Coronary artery (tissue), 2 donors: ENCODE measurements at places on chromosomes 11 and 22.

GRCh38 chr11:34513682-34514449, at the start of gene ELF5:
TSS of gene ELF5 (minus strand) at chr11:34513794. CDS start at chr11:34505749, 8,045 bp downstream.
- no peak for DNase-seq

DNA sequence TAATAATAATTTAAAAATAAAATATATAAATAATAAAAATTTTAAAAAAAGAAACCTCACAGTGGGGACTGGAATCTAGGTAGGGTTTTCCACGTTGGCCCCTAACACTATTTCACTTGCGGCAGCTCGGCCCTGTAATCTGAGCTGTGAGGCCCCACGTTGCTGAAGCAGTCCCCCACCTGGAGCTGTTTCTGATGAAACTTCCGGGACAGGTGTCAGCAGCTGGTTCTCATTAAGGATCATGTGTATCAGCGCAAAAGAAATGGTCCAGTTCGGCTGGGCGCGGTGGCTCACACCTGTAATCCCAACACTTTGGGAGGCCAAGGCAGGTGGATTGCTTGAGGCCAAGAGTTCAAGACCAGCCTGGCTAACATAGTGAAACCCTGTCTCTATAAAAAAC, 17.3 kb downstream of the RHOD start:
- DNase-seq, result no peak

DNA sequence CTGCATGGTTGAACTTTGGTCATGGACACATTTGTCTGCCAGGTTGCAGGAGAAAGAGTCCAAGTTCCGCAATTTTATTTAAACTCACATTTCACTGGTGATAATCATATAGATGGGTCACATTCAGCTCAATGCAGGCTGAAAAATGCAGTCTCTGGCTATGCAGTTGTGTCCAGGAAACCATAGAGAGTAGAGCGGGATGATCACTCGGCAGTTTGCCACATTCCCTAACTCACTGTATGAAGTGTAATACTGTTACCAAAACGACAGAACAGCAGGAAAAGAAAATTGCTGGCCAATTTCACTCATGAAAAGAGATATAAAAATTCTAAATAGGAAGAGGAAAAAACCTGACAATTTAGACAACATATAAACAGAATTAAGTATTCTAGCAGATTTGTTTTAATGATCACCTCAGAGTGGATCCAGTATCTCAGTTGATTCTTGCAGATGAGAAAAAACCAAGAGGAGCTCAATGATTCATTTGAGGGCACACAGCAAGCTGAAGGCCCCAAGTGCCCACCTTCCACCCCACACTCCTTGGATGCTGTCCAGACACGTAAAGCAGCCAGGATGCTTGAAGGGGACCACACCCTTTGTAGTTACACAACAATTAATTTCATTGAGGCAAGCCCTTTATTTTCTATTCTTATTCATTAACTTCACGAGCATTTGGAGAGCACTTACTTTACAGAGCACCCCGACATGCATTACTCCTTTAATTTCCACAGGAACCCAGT, 422.3 kb downstream of the SOX6 start:
- no peak for DNase-seq

GRCh38 chr11:64410404-64410734, 51.4 kb downstream of the RPS6KA4 start:
- no peak for DNase-seq

DNA sequence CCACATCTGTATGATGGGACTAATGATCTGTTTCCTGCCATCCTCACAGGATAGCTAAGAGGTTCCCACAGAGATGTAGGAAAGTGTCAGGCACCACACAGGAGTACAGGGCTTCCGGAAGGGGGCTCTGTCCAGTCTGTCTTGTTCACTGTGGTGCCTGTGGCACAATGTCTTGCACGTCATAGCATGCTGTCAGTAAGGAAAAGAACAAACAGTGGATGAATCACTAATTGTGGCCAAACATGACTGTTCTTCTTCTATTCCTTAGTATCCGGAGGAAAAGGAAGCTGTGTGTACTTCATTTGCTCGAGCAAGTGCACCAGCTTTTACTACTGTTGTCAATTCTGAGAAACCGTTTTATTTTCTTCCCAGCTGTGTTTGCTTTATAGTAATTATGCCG, 73.4 kb upstream of the YWHAH start:
- DNase-seq, result no peak

- DNase-seq, result no peak
Observed at GRCh38 chr22:36796552-36797175, 20.2 kb downstream of the PVALB start.

GRCh38 chr11:107562647-107563208, 2.8 kb downstream of the ALKBH8 start:
- no peak for DNase-seq

- no peak for DNase-seq
Observed at GRCh38 chr11:65077451-65077850, 6.4 kb downstream of the CDCA5 start.

- DNase-seq, result no peak
Observed at GRCh38 chr11:115222218-115222862, 281.9 kb downstream of the CADM1 start.

GRCh38 chr22:26095256-26095956, 73.9 kb upstream of the SEZ6L start:
- DNase-seq, result no peak

GRCh38 chr11:117876341-117877119, at the start of gene FXYD6:
TSS of gene FXYD6 (minus strand) at chr11:117876658. CDS start at chr11:117842776, 33,882 bp downstream.
- DNase-seq, result peak; percentile 76

- DNase-seq, result no peak
Observed at GRCh38 chr11:117299351-117300282, 8.5 kb downstream of the BACE1-AS start.

DNA sequence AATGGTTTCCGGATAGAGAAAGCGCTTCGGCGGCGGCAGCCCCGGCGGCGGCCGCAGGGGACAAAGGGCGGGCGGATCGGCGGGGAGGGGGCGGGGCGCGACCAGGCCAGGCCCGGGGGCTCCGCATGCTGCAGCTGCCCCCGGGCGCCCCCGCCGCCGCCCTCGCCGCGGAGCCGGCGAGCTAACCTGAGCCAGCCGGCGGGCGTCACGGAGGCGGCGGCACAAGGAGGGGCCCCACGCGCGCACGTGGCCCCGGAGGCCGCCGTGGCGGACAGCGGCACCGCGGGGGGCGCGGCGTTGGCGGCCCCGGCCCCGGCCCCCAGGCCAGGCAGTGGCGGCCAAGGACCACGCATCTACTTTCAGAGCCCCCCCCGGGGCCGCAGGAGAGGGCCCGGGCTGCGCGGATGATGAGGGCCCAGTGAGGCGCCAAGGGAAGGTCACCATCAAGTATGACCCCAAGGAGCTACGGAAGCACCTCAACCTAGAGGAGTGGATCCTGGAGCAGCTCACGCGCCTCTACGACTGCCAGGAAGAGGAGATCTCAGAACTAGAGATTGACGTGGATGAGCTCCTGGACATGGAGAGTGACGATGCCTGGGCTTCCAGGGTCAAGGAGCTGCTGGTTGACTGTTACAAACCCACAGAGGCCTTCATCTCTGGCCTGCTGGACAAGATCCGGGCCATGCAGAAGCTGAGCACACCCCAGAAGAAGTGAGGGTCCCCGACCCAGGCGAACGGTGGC, 15.7 kb downstream of the PIK3IP1 start:
- no peak for DNase-seq
